ENCODE measurements at places on chromosomes 12 and 14. TPM values are rescaled to one million over a fixed set of nuclear protein-coding genes. Genes with fewer than 3 reads are reported as not detected.
A peak's percentile ranks its signal among the peaks of the same experiment; 100 is the strongest.

NKX2-8 gene
- total RNA-seq = not detected

SERPINA9 gene
- total RNA-seq = not detected

MYF5 gene
- total RNA-seq = not detected

GARIN6 gene
- not detected for total RNA-seq

KRT77 gene
- not detected for total RNA-seq

KRT75 gene
- total RNA-seq = not detected

LARP4 gene
- 36.3 TPM for total RNA-seq

DNA sequence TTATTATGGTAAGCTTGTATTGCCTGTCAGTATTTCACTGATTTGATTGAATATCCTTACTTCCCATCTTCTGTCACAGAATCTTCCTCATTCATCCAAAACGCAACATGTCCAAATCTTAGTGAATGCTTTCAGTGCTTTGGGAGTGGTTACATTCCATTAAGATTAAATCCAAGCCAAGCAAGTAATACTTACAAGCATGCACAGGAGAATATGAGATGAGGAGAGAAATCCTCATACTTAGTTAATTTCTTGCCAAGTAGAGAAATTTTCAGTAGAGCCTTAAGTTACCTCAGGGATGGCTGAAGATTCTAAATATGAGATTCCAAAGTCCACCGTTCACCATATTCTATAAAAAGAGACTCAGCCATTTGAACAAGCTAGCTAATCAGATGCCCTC lies 316.0 kb downstream of the RAD51B start:
- DNase-seq = no peak

GRCh38 chr14:78152201-78153063 lies 17.7 kb upstream of the NRXN3 start:
- DNase-seq = no peak

- no peak for DNase-seq
Measured at GRCh38 chr14:91466192-91466591, 43.9 kb downstream of the PPP4R3A start.

GRCh38 chr12:49784756-49785409 lies 43.3 kb downstream of the NCKAP5L start:
- no peak for DNase-seq

DNA sequence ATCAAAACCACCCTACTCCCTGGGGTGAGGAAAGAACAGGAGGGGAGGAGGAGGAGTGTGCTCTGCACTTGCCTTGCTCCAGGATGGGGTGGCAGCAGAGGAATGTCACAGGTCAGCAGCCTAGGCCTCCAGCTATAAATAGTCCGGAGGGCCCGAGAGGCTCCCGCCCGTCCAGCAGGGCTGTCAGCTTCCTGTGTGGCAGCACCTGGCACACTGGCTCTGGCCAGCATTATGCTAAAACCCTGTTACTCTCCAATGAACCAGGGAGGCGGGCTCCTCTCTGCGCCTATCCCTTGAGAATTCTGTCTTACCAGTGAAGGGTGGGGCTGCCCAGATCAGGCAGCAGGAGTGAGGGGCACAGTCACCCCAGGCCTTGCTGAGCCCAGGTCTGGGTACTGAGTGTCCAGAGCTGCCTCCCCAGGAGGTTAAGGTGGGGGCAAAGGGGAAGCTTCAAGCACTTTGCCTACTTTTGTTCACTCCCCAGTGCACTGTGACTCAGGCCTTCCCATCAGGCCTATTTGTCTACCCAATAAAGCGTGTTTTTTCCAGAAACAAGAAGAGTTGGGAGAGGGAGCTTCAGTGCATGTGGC lies 1.2 kb upstream of the COX14 start:
- DNase-seq = peak; percentile 89

DNA sequence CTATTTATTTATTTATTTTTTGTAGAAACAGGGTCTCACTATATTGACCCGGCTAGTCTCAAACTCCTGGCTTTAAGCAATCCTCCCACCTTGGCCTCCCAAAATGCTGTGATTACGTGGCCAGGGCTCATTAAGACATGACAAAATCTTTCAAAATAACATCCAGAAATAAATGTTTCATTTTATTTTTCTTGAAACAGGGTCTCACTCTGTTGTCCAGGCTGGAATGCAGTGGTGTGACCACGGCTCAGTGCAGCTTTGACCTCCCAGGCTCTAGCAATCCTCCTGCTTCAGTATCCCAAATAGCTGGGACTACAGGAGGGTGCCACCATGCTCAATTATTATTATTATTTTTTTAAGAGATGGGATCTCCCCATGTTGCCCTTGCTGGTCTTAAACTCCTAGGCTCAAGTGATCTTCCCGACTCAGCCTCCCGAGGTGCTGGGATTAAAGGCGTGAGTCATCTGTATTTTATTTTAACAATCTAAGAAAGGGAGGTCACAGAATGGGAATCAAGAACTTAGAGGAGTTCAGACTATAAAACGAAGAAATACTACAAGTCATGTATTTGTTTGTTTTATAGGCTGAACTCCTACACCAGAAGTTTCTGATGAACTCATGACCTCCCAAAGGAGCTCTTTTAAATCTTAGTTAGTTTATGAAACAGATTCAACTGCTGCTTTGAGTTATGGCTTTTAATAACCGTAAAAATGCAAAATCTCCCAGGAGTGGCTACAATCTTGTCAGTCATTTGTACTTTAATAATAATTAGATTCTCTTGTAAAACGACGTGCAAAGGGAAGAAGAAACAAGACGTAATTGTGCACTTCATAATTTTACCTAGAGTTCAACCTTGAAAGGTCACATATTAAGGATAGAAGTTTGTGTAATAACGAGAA lies 2.1 kb upstream of the TMEM263 start:
- DNase-seq = no peak

- no peak for DNase-seq
Measured at GRCh38 chr12:10301103-10301502, 6.6 kb upstream of the KLRD1 start.

DNA sequence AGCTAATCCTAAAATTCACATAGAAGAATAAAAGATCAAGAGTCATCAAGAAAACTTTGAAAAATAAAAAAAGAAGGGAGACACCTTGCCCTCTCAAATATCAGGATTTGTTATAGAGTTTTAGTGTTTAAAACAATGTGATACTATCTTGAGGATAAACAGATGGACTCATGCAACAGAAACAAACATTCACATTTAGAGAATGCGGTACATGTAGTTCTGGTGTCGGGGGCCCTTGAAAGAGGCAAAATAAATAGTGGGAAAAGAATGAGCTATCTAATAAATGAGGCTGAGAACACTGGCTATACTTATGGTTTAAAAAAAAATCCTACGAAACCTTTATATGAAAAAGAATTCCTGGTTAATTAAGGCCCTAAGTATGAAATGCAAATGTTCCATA lies 127.7 kb downstream of the LLPH start:
- no peak for DNase-seq

DNA sequence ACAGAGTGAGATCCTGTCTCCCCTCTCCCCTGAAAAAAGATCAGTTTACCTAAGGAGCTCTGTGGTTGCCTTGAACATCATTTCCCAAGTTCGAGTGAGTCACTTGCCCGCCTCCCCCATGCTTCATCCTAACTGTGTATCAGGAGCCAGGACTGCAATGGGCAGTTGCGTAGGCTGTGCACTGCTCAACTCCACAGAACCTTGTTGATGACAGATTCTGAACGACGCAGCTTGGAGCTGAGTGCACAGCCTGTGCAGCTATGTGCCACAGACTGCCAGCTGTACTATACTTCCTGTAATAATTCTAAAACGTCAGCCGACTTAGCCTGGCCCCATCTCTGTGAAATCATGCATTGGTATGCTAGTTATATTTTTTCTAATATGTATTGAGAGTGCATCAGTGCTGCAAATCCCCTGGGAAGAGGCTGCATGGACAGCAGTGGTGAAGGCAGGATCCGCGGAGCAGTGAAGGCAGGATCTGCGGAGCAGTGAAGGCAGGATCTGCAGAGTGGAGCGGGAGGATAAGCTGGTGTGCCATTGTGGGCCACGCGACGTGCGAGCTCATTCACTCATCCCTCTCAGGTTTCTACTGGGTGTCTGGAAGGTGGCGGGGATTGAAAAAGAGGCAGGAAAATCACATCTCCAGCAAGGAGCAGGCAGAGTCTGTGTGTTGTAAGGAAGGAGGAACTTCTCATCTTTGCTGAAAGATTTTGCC lies 80.8 kb downstream of the GALNT9 start:
- peak; percentile 50 for DNase-seq

Measured in spleen (tissue), 13 donors.